ENCODE measurements at places on chromosomes 5 and 9. TPM values are rescaled to one million over a fixed set of nuclear protein-coding genes. Genes with fewer than 3 reads are reported as not detected.

The CER1 gene
- not detected for total RNA-seq

The C6 gene
- total RNA-seq = not detected

The PKD2L2 gene
- not detected for total RNA-seq

The PCDHB8 gene
- total RNA-seq = 0.25 TPM

Measured in mesangial cell (primary cell).